Effector memory CD8-positive, alpha-beta T cell (primary cell): ENCODE measurements at places on chromosomes 5 and 9.

GRCh38 chr9:35540315-35540714 is 50.4 kb downstream of the RUSC2 start:
- peaks cover 3% of the 10 kb centered on the region for H3K4me1 ChIP-seq
- H3K27me3 ChIP-seq, result peaks cover 56% of the 10 kb centered on the region
- DNase-seq, result no peak
- no peaks in the 10 kb centered on the region for H3K36me3 ChIP-seq
- no peak overlapping the region for H3K4me3 ChIP-seq

- H3K36me3 ChIP-seq, result no peaks in the 10 kb centered on the region
- peaks cover 10% of the 10 kb centered on the region for H3K27me3 ChIP-seq
- H3K4me1 ChIP-seq, result peaks cover 1% of the 10 kb centered on the region
- H3K27ac ChIP-seq, result peak overlapping the region; percentile 54
Observed at GRCh38 chr5:11084111-11084510, 323.1 kb upstream of the DAP start.

DNA sequence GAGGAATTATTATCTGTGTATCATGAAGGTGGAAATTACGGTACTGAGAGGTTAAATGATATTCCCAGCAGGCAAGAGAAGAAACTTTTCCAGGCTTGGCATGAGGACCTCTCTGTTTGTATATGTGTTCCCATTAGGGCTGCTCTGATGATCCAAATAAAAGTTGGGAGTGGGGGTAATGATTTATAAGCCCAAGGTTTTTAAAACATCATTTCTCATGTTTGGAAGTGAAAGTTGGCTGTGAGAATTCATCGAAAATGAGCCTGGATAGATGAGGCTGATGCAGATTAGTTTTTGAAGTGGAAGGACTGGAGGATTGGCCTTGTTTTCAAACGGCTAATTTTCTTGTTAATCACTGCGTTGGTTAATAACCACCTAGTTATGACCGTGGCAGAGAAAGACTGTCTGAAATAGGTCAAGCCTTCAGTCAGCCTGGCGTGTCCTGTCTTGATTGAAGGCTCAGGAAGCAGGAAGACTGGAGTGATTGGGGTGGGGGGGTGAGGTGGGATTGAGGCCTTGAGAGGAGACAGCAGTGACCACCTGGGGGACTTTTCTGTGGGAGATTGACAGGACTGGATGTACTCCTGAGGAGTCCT is 391.0 kb upstream of the WWC1 start:
- H3K4me3 ChIP-seq, result no peak overlapping the region
- no peaks in the 10 kb centered on the region for H3K27me3 ChIP-seq
- DNase-seq, result no peak
- H3K36me3 ChIP-seq, result no peaks in the 10 kb centered on the region
- H3K27ac ChIP-seq, result no peak overlapping the region
- H3K4me1 ChIP-seq, result no peaks in the 10 kb centered on the region

- H3K27ac ChIP-seq, result no peak overlapping the region
- peaks cover 9% of the 10 kb centered on the region for H3K27me3 ChIP-seq
- DNase-seq, result no peak
Observed at GRCh38 chr5:107794741-107795140, 124.0 kb upstream of the EFNA5 start.

DNA sequence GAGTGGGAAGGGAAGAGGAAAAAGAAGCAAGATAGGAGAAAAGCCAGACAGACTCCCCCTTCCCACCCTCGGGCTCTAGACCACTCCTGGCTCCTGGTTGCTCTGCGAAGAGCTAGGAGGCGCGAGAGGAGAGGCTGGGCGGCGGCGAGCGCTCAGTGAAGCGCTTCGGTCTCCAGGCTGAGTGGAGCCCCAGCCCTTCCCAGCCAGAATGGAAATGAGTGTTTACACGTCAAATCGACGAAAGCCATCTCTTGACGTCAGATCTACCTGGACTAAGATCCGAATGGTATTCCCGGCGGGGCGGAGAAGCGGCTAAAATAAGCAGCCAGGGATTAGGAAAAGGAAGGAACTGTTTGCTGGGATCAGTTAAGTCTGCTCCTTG is at the start of gene PCSK1:
TSS of gene PCSK1 (minus strand) at position 183 of the 382 bp plus-strand sequence. CDS start 206 bp downstream, outside the sequence.
- peaks cover 81% of the 10 kb centered on the region for H3K27me3 ChIP-seq
- DNase-seq, result no peak
- no peaks in the 10 kb centered on the region for H3K36me3 ChIP-seq
- peaks cover 15% of the 10 kb centered on the region for H3K4me1 ChIP-seq
- H3K4me3 ChIP-seq, result no peak within 1 kb of the TSS
- no peak within 1 kb of the TSS for H3K27ac ChIP-seq

- H3K27ac ChIP-seq, result peak overlapping the region; percentile 41
- peaks cover 70% of the 10 kb centered on the region for H3K36me3 ChIP-seq
- H3K27me3 ChIP-seq, result no peaks in the 10 kb centered on the region
- peaks cover 17% of the 10 kb centered on the region for H3K4me1 ChIP-seq
Observed at GRCh38 chr5:69364850-69365249, 4.5 kb downstream of the AK6 start.

GRCh38 chr5:154209591-154210081 is 19.1 kb downstream of the GALNT10 start:
- no peak for DNase-seq
- peaks cover 23% of the 10 kb centered on the region for H3K36me3 ChIP-seq
- H3K27ac ChIP-seq, result no peak overlapping the region
- H3K4me1 ChIP-seq, result peaks cover 50% of the 10 kb centered on the region

- H3K27ac ChIP-seq, result no peak overlapping the region
- no peaks in the 10 kb centered on the region for H3K36me3 ChIP-seq
- no peak for DNase-seq
- peaks cover 4% of the 10 kb centered on the region for H3K4me1 ChIP-seq
Observed at GRCh38 chr5:79020861-79021561, 35.9 kb upstream of the ARSB start.

DNA sequence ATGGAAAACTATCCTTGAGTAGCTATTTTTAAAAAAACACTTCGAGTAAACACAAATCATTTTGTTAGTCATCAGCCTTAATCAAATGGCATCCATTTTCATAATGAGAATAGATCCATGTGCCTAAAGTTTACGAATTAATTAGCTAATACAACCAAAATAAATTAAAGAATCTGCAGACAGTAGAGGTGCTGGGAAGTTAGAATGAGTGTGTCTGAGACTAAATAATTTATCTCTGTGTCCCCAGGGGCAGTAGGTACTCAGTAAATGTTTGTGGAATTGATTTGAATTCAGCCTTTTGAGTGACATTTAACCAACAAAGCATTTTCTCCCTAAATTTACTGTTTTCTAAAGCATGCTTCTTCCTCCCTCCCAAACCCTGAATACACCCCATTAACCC is 18.6 kb downstream of the TNFSF15 start:
- H3K36me3 ChIP-seq, result no peaks in the 10 kb centered on the region
- no peak overlapping the region for H3K4me3 ChIP-seq
- peaks cover 7% of the 10 kb centered on the region for H3K27me3 ChIP-seq
- H3K4me1 ChIP-seq, result peaks cover 2% of the 10 kb centered on the region
- DNase-seq, result no peak

DNA sequence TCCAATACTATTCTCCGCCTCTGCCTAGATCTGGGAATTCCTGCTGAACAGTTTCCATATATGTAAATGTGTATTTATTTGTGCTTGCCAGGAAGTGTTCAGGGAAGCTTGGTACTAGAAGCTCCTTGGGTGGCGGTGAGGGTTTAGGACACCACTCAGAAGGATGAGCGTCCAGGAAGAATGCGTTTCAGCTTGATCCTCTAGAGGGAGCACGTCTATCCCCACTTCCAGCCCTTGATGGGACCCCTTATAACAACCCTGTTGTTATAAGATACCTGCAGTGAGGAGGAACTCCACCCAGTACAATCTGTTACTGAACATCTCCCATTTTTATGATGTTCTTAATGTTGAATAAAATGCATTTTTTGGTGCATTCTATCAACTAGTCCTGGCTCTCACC is 88.9 kb downstream of the CYFIP2 start:
- no peak for DNase-seq
- no peak overlapping the region for H3K4me3 ChIP-seq
- peak overlapping the region; percentile 46 for H3K27ac ChIP-seq
- H3K4me1 ChIP-seq, result peaks cover 31% of the 10 kb centered on the region
- peaks cover 58% of the 10 kb centered on the region for H3K36me3 ChIP-seq
- no peaks in the 10 kb centered on the region for H3K27me3 ChIP-seq

- H3K27ac ChIP-seq, result no peak overlapping the region
- H3K27me3 ChIP-seq, result no peaks in the 10 kb centered on the region
- H3K4me1 ChIP-seq, result no peaks in the 10 kb centered on the region
- DNase-seq, result no peak
- H3K36me3 ChIP-seq, result peaks cover 4% of the 10 kb centered on the region
Observed at GRCh38 chr9:135670721-135671590, 7.8 kb downstream of the LCN9 start.

DNA sequence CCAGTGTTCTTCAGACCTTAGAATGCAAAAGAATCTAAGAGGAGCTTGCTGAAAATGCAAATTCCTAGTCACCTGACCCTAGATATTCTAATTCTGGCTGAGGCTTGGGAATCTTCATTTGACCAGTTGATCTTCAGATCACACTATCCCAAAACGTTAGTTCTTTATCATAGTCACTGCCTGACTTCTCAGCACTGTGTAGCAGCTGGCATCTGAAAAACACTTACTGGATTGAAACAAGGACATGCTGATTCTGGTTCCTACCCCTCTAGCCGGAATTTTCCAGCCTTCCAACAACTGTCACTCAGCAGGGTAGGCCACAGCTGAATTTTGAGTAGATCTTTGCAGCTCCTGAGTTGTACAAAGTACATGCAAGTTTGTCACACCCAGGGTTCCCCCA is 72.2 kb downstream of the EBF1 start:
- DNase-seq, result no peak
- H3K36me3 ChIP-seq, result no peaks in the 10 kb centered on the region
- no peak overlapping the region for H3K4me3 ChIP-seq
- peaks cover 54% of the 10 kb centered on the region for H3K27me3 ChIP-seq

GRCh38 chr5:81755320-81755719 is 4.4 kb upstream of the SSBP2 start:
- H3K4me3 ChIP-seq, result no peak overlapping the region
- peaks cover 25% of the 10 kb centered on the region for H3K27me3 ChIP-seq
- no peak for DNase-seq
- peaks cover 6% of the 10 kb centered on the region for H3K4me1 ChIP-seq

DNA sequence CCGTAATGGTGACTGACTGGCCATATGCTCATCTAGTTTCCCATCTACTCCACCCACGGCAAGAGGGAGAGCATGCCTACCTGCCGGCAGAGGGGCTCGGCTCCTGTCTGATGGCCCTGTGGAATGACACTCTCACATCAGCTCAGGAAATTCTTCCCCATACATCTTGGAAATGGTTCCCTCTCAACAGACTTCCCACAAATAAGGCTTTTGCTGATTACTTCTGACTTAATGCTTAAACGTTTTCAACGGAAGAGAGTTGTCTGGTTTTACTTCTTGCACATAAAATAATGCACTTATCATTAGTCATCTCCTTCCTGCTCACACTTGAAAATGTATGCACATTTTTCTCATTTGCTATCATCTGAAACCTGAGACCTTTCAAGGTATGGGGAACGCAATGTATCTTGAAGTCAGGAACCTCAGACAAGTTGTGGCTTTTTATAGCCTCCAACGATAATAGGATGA is 129.5 kb downstream of the TTLL11 start:
- no peaks in the 10 kb centered on the region for H3K27me3 ChIP-seq
- no peaks in the 10 kb centered on the region for H3K4me1 ChIP-seq
- H3K27ac ChIP-seq, result no peak overlapping the region
- H3K4me3 ChIP-seq, result no peak overlapping the region

DNA sequence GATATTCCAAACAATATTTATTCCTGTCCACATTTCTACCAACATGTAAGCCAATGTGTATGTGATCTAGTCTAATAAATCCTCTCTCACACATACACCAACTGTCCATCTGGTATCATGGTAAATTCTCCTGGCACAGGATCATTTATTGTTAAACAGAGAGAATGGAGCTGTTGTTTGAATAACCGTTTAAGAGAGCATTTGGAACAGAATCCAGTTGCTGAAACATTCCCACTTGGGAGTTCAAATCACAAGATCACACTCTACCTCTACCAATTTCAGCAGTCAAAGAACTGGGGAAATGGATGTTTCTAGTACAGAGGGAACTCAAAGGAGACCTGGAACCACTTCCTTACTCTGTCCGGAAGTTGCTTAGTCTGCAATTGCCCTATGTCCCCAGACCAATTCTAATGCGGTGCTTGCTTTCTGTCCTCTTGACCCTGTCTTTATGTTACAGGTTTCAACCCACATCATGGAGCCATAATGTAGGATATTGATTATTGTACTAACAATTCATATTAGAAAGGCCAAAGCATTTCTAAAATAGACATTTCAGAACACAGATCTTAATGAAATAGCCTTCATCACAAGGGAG is 488.4 kb downstream of the SEMA5A start:
- H3K27ac ChIP-seq, result no peak overlapping the region
- H3K4me3 ChIP-seq, result no peak overlapping the region
- no peaks in the 10 kb centered on the region for H3K27me3 ChIP-seq
- DNase-seq, result no peak
- H3K36me3 ChIP-seq, result no peaks in the 10 kb centered on the region
- H3K4me1 ChIP-seq, result no peaks in the 10 kb centered on the region

DNA sequence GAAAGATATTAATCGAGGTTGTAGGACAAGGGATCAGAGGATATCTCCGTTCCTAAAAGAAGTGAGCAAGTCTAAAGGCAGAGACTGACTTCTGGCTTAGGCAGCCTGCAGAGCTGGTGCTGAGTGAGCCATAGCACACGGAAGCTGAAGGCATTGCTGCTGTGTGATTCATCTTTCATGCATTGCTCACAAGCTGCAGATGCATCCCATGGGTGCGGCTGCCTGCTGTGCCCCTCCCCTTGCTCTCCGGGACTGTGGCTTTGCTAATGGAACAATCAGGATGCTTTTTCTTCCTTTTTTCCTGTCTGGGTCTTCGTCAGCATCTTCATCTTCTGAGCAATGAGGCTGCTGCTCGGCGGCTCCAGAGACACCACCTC is 341.4 kb downstream of the DIRAS2 start:
- DNase-seq, result no peak
- H3K4me1 ChIP-seq, result no peaks in the 10 kb centered on the region
- H3K36me3 ChIP-seq, result no peaks in the 10 kb centered on the region

DNA sequence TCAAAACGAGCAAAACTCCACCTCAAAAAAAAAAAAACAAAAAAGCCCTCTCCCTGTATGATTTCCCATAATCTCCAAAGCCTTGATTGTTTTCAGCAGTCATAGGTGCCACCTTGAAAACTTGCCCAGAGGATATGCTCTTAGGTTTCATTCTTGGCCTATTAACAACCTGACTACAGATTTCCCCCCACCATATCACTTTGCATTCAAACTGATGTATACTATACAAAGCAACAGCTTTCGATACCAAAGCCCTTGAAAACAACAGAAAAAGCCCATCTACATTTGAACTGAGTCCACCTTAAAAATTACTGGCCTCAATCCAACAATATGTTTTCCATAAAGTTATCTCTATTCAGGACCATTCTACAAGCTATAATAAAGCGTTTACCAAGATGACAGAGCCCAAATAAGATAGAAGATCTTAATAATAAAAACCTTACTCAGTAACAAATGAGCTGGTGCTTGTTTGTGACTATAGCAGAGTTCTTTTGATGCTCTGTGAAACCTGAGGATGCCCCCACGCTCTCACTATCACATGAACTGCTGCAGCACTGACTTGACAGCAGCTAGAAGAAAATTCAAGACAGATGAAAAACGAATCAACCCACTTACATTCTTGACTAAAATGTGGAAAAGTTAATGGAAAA is 44.4 kb downstream of the FNBP1 start:
- H3K36me3 ChIP-seq, result peaks cover 81% of the 10 kb centered on the region
- H3K27ac ChIP-seq, result peak overlapping the region; percentile 95
- H3K27me3 ChIP-seq, result no peaks in the 10 kb centered on the region
- H3K4me1 ChIP-seq, result peaks cover 64% of the 10 kb centered on the region
